Stimulated activated CD8-positive, alpha-beta memory T cell treated with anti-CD3 and anti-CD28 coated beads, Interleukin-2, amount 100 ng/mL, for 1 hour (primary cell): ENCODE measurements at places on chromosomes 7 and 10.

DNA sequence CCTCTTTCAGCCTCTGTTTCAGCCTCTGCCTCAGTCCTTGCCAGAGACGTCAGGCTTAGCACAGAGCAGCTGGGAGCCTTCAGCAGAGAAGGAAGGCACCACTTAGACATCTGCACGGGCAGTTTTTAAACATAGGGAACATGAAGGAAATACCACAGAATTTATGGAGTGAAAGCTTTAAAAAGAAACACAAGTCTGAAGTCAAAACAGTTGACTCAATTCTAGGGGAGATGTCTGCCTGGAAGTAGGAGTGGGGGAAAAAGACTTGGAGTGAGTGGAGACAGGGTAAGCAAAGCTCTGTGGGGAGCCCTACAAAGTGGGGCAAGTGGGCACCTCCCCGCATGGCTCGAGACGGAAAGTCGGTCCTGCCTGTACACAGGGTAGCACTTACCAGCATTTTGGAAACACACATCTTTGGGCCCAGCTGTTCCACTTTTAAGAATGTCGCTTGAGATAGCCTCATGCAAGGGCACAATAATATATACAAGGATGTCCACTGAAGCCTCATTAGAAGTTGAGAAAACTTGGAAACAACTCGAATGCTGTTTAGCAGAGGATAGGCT lies 5.0 kb upstream of the TBXAS1 start:
- no peak for DNase-seq

GRCh38 chr10:118171861-118172260 lies 125.1 kb upstream of the RAB11FIP2 start:
- DNase-seq, result no peak

DNA sequence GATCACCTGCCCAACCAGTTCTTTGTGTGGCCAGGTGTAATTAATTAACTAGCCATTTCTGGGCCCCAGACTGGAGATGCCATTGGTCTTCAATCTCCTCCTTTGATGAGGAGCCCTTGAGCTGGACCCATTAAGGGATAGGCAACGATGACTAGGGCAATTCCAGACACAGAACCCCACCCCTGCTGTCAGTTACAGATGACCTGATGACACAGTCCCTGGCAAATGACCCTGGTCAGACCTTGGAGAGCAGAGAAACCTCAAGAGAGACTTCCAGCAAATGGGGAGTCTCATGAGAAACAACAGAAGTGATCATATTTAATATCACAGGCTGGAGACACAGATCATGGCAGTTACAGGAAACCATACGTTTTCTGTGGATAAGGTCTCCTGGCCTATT lies 101.8 kb upstream of the TCF7L2 start:
- no peak for DNase-seq

GRCh38 chr7:54781134-54781920 lies 22.3 kb upstream of the SEC61G start:
- DNase-seq, result no peak

DNA sequence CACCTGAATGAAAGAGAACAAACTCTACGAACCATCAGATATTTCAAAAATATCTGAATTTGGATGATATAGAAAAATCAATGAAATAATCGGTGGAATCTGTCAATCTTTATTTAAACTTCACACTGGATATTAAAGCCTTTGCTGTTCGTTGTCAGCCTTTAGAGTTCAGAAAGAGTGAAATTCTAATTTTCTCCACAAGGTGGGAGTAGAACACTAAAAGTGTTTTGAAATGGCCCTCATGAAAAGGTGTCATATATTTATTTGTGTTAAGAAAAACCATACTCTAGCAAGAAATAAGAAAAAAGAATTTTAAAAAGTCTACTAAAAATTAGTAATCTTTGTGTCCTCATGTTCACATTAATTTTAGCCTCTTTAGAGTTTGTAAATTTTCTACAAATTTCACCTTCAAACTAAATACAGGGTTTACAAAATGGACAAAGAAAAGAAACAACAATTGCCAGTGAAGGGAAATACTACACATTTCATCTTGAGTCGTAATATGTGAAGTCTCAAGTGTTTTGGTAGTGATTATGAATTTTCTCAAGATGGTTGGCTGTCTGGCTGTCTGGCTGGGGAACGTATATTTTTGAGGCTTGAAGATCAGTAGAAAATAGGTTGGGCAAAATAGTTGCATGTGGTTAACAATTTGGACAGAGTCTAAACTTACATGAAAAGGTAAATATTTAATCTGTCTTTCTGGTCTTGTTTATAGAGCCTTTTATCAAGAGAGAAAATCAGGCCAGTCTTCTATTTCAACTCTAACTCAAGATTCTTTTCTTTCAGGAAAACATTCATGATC lies 43.7 kb downstream of the DNAJB9 start:
- DNase-seq, result no peak

- DNase-seq, result no peak
These were observed 115.7 kb downstream of the CCDC71L start for GRCh38 chr7:106545275-106545674.

DNA sequence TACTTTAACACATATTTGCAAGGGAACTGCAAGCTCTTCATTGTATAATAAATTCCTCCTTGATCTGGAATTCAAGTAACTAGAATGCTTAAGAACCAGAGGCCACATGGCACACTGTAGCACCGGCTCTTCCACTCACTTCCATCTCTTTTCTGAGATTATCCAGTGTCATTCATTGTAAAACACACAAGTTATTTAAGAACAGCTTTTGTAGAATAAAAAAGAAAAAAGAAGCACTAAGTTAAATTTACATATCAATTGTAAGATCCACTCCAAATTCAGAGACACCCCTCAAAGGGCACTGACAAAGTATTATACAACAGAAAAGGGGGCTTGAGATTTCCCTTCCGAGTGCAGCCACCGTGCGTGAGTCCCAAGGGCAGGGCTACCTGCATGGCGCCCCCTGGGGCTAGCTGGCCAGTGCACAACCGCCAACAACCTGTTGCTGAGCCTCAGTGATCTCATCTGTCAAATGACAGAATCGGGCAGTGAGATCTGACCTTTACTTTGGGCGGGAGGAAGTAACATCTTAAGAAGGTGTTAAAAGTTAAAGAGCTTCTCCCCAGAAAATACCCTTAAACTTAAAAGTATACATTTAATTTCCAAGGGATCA lies 12.5 kb downstream of the GLI3 start:
- DNase-seq, result no peak

DNA sequence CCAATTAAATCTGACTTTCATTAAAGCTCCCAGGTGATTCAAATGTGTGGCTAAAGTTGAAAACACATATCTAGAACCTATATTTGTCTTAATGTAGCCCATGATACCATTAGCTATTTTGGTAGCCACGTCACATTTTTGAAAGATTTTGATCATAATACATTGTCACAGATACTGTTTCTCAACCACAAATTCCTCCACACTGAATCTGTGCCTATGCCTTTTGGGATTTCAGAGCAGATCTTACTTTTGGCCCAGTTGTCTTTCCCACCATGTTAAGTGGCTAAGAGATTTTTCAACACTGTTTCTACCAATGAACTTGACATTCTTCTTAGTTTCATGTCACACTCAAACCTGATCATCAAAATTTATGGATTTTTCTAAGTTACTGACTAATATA lies 47.4 kb downstream of the CH25H start:
- no peak for DNase-seq

DNA sequence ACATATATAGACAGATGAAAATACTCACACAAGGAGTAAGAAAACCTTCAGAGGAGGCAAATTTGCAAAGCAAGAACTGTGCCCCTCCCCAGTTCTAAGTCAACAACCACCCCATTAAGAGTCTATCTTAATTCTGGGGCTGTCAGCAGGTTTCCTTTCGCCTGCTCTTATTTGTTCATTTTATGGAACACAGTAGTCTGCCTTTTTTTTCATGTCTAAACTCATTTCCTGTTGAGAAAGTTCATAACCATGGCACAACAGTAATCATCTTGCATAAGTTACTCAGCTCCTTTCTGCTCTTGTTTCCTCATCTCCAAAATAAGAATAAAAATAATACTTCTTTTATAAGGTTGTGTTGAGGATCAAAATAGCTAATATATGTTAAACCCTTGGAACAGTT lies 25.8 kb upstream of the AMPH start:
- DNase-seq, result no peak

- no peak for DNase-seq
These were observed 113.4 kb downstream of the ANK3 start for GRCh38 chr10:60276232-60276631.

DNA sequence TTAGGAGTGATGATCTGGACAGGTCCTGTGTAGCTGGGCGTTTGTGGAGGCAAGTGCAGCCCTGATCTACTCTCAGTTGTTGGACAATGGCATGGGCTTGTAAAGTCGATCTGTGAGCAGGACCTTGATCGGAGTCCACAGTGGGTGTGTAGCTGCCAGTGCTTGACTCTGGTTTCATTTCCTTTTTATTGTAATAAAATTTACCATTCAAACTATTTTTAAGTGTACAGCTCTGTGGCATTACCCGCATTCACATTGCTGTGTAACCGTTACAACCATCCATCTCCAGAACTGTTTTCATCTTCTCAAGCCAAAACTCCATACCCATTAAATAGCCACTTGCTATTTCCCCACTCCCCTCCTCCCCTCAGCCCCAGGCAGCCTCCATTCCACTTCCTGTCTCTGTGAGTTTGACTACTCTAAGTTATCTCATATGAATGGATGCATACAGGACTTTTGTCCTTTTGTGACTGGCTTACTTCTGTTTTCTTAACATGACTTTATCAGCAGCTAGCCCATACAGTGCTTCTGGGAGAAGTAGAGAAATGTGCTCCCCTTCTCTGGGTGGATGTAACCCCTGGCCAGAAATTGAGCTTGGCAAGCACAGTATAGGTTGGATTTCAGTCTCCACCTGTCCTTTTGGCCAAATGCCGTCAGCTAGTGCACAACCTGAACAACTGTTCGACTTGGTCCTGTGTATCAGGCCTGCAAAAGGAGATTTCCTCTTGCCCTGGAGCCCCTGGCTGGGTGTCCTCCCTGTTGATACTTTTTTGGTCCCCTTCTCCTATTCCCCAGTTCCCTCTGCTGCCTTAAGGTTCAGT lies 180.0 kb downstream of the LRMDA start:
- DNase-seq, result no peak

DNA sequence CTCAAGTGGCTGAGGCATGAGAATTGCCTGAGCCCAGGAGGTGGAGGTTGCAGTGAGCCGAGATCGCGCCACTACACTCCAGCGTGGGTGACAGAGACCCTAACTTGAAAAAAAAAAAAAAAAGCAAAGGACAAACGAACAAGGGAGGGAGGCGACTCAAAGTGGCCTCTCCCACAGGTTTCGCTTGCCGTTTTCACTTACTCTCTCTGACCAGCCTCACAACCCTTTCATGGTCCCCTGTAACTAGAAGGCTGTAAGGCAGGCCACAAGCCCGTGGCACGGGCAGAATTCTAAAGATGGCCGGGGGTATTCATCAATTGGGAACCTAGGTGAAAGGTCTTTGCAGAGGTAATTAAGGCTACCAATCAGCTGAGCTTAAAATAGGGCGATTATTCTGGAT lies 25.5 kb downstream of the GNA12 start:
- DNase-seq, result no peak

GRCh38 chr10:98694883-98695282 lies 248.1 kb upstream of the HPS1 start:
- no peak for DNase-seq

DNA sequence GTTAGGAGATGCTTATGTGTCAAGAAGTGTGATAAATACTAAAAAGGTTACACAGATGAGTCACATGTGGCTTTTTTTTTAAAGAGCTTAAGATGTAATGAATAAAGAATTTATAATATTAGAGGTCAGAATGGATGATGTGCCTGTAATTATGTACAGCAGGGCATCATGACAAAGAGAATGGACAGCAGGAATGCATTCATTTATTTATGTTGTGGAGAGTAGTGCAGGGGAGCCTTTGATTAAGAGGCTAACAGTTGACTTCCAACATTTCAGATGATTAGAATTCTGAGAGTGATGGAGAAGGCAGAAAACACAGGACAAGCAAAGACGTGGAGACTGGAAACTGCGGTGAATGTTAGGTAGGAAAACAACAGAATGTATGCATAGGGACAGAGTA lies 691.4 kb upstream of the POM121L12 start:
- DNase-seq, result no peak

DNA sequence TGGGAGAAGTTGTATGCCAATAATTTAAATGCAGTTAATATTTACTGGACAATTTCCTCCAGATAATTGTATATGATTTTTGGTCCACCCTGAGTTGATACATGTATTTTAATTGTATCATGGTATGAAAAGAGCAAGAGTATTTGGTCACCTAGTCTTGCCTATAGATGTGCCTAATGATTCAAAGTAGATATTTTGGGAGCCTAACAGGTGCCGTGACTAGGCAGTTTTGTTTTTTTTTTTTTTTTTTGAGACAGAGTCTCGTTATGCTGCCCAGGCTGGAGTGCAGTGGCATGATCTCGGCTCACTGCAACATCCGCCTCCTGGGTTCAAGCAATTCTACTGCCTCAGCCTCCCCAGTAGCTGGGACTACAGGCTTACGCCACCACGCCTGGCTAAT lies 59.3 kb upstream of the ATRNL1 start:
- no peak for DNase-seq

DNA sequence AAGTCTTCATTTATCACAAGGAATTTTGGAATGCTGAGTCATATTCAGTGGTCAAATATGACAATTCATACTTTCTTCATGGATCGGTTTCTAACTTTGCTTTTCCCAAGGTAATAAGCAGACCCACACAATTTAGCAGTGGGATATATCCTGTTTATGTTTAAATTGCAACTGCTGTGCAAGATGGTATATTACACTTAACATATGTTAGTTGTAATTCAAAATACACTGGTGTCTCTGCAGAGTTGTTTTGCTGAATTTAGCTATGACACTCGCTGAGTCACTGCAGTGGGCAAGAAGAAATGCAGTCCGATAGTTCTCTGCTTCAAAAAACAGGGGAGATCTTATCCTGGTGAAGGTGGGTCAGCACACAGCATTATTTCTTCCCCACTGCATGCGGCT lies 194.8 kb upstream of the PTN start:
- DNase-seq, result no peak
